Aorta (tissue), 5 donors: ENCODE measurements at places on chromosomes 2 and 18. TPM values are rescaled to one million over a fixed set of nuclear protein-coding genes. Genes with fewer than 3 reads are reported as not detected.

GRCh38 chr2:62920070-62920469 is 130.6 kb upstream of the OTX1 start:
- no peaks in the 10 kb centered on the region for H3K27me3 ChIP-seq
- no peak overlapping the region for H3K4me3 ChIP-seq
- no peak for DNase-seq
- no peaks in the 10 kb centered on the region for H3K36me3 ChIP-seq

DNA sequence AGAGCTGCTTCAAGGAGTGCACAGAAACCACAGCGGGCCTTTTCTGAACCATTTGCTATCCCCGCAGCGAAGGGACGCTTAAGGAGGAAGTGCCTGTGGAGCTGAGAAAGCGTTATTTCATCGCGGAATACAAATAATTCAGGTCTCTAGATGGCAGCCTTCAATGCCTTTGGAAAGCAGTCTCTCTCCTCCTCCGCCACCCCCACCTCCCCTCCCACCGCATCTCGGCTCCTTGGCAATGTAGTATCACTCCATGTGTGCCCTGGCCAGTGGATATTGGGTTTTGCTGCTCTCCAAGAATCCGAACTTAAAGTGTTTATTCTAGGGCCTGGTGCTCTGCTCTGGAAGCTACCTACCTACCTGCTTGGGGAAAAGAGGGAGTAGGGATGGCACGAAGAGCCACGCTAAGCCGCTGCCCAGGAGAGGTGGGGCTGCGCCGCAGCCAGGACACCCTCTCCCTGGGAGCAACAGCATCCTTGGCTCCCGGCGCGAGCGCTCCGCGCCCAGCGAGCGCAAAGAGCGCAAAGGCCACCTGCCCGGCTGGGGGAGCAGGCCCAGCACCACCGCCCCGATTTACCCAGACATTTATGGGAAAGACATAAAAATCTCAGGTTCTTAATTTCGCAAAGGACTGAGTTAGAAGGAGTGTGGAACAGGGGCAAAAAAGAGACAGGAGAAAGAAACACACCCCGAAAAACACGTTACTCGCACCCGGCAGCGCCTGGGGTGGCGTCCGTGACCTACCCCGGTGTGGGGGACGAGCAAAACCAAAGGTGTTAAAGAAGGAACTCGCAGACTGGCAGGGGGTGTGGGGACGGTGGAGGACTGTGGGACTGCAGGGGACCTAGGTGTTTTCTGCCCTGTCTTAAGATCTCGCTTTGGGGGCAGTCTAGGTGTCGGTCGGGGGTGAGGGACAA is 1.0 kb downstream of the SPHKAP start:
- H3K27ac ChIP-seq: no peak overlapping the region
- H3K4me1 ChIP-seq: no peaks in the 10 kb centered on the region
- no peaks in the 10 kb centered on the region for H3K36me3 ChIP-seq
- H3K4me3 ChIP-seq: no peak overlapping the region

DNA sequence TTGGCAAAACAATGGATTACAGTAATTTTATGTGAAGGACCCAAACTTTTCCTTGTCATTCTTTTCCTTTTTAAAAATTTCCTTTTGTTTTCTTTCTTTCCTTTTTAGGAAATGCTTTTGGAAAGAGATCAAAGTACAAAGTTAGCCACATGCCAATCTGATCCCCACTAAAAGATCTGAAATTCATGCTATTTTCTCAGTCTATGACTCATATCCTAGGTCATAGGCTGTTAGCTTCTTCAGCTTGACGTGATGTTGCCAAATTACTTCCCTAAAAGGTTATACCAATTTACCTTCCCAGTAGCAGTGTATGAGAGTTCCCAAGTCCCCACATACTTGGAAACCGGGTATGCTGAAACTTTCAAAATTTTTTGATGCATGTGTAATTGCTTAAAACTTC is 355.3 kb downstream of the INSIG2 start:
- peaks cover 2% of the 10 kb centered on the region for H3K27me3 ChIP-seq
- DNase-seq: no peak
- H3K36me3 ChIP-seq: no peaks in the 10 kb centered on the region
- H3K4me3 ChIP-seq: no peak overlapping the region

OR6B2 gene
- total RNA-seq: not detected

DNA sequence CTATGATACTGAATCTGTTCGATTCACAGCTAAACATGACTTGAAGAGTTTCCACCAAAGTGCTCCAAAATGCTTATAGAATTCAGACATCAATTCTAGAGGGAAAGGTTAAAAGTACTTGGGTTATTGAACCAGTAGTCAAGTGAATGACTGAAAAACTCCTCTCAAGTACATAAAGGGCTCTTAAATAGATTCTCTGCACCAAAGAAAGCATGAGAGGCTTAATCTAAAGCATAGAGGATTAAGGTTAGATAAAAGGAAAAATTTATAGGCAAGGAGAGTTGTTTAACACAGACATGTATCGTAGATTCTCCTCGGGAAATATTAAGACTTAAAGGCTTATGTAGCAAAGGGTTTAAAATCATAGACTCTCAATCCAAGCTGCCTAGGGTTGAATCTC is 701.4 kb downstream of the ERBB4 start:
- H3K4me1 ChIP-seq: no peaks in the 10 kb centered on the region
- no peaks in the 10 kb centered on the region for H3K36me3 ChIP-seq
- no peak for DNase-seq
- no peak overlapping the region for H3K4me3 ChIP-seq

DNA sequence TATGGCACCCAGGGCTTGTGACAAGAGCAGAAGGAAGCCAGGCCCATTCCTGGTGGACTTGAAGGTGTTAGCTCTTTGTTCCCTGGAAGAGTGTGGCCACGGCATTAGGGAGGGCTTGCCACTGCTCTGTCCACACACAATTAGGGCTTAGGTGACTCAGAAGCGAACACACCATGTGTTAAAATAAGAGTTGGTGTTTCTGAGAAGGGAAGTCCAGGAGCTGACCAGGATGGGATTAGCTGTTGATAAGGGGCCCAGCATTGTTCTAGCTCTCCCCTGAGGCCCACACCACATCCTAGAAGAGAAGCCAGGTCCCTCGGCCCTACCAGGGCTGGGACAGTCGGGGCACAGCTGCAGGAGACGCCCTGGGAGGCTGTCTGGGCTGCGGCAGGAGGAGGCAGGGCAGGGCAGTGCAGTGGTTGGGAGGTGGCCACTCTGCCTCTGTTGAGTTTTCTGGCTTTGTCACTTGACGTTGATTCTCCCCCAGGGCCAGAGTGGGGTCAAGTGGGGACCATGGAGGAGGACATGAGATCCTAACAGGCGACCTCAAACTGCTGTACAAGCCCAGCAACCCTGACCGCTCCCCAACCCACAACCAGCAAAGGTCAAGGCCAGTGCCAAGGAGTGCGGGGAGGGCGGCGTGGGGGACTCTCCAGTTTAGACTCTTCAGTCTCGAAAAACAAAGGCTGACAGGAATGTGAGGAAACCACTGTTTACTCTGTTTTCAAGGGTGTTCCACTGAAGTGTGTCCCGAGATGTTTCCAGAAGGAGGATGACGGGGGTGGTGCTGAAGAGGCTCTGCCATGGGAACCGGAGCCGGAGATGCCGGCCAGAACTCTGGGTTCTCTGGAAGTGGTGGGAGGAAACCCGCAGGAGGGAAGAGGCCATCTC is 16.8 kb downstream of the GNLY start:
- H3K4me1 ChIP-seq: no peaks in the 10 kb centered on the region
- no peak overlapping the region for H3K4me3 ChIP-seq
- DNase-seq: no peak
- no peaks in the 10 kb centered on the region for H3K36me3 ChIP-seq

DNA sequence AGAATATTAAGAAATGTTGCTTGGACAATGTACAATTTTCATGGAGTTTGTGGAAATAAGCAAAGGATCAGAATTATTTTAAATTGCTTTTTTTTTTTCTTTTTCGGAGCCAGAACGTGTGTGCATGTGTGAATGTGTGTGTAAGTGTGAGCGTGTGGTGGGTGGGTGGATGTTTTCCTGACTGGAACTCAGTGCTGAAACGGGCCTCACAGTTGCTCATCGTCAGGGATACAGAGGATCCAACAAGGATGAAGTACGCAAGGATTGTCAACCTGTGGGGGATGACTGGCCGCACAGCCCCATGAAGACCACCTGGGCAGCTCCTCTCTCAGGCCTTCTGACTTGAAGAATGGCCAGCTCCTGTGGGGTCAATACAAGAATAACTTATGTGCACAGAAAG is 17.5 kb downstream of the IL1B start:
- no peaks in the 10 kb centered on the region for H3K27me3 ChIP-seq
- H3K4me1 ChIP-seq: no peaks in the 10 kb centered on the region
- DNase-seq: no peak
- no peaks in the 10 kb centered on the region for H3K36me3 ChIP-seq
- no peak overlapping the region for H3K4me3 ChIP-seq
- H3K27ac ChIP-seq: no peak overlapping the region

DCDC2C gene
- total RNA-seq: 0.27 TPM

DNA sequence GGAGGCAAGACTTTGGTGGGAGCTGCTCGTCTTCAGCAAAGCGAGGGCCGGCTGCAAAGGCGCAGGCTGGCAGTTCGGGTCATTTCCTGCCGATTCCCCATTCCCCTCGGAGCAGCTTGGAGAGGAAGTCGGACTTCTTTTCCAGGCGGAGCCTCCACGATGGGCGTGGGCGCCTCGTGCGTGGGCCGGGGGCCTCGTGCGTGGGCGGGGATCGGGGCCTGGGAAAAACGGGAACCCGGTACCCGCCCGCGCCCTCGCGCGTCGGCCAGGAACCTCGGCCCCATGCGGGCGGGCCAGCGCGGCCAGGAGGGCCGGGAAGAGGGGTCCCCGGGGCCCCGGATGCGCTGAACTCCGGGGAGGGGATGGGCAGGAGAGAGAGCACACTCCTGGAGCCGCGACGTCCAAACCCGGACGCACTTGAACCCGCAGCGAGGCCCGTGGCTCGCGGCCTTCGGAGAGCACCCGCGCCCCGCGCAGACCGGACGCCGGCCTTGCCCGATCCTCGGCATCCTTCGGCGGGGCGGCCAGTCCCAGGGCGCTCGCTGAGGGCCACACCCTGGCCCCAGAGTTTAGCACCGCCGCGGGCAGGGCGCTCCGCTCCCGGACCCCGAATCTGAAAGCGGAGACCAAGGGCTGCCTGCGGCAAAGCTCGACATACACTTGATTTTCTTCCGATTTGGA is 368.4 kb downstream of the MTX2 start:
- H3K4me1 ChIP-seq: no peaks in the 10 kb centered on the region
- peak; percentile 92 for DNase-seq
- peak overlapping the region; percentile 80 for H3K4me3 ChIP-seq
- no peaks in the 10 kb centered on the region for H3K36me3 ChIP-seq
- no peak overlapping the region for H3K27ac ChIP-seq
- H3K27me3 ChIP-seq: no peaks in the 10 kb centered on the region

GRCh38 chr2:240890691-240891090 is 5.3 kb downstream of the MAB21L4 start:
- no peak overlapping the region for H3K4me3 ChIP-seq
- no peaks in the 10 kb centered on the region for H3K27me3 ChIP-seq
- no peak for DNase-seq
- H3K27ac ChIP-seq: no peak overlapping the region

DNA sequence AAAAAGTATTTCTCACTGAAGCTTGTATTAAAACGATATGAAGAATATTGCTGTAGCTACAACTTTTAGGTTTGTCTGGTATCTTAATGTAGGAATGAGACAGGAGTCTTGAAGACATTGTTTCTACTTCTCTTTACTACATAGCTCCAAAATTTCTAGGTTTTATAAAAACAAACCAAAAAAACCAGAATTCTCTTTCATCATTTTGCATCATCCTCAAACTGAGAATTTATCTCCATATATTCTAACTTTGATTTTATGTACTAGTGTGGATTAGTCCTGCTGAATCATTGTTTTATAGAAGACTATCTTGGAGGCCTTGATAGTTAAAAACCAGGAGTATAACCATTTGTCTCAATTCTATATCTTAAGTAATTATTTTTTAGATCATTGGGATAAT is 100.2 kb downstream of the ICA1L start:
- no peaks in the 10 kb centered on the region for H3K36me3 ChIP-seq
- no peak overlapping the region for H3K4me3 ChIP-seq

GRCh38 chr18:38353149-38353548 is 787.6 kb upstream of the CELF4 start:
- no peaks in the 10 kb centered on the region for H3K4me1 ChIP-seq
- no peak overlapping the region for H3K4me3 ChIP-seq
- H3K27me3 ChIP-seq: no peaks in the 10 kb centered on the region
- H3K27ac ChIP-seq: no peak overlapping the region
- no peak for DNase-seq
- H3K36me3 ChIP-seq: no peaks in the 10 kb centered on the region

DNA sequence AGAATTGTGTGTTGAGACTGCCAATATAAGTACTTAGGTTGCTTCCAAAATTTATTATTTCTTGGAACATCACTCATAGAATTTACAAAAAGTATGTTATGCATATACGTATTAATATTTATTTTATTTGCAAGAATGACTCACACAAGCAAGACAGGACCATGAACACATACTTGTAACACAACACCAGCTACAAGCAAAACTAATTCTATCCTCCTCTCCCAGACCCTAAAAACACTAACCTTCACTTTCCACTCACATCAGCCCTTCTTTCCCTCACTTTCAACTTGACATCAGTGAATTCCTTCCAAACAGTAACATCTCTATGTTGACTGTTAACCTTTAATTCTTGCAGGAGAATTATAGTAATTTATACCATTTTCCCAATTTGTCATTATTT is 24.3 kb downstream of the OSBPL1A start:
- no peaks in the 10 kb centered on the region for H3K27me3 ChIP-seq
- no peaks in the 10 kb centered on the region for H3K36me3 ChIP-seq
- no peak overlapping the region for H3K4me3 ChIP-seq
- no peaks in the 10 kb centered on the region for H3K4me1 ChIP-seq
- no peak overlapping the region for H3K27ac ChIP-seq

VWC2L gene
- not detected for total RNA-seq

DNA sequence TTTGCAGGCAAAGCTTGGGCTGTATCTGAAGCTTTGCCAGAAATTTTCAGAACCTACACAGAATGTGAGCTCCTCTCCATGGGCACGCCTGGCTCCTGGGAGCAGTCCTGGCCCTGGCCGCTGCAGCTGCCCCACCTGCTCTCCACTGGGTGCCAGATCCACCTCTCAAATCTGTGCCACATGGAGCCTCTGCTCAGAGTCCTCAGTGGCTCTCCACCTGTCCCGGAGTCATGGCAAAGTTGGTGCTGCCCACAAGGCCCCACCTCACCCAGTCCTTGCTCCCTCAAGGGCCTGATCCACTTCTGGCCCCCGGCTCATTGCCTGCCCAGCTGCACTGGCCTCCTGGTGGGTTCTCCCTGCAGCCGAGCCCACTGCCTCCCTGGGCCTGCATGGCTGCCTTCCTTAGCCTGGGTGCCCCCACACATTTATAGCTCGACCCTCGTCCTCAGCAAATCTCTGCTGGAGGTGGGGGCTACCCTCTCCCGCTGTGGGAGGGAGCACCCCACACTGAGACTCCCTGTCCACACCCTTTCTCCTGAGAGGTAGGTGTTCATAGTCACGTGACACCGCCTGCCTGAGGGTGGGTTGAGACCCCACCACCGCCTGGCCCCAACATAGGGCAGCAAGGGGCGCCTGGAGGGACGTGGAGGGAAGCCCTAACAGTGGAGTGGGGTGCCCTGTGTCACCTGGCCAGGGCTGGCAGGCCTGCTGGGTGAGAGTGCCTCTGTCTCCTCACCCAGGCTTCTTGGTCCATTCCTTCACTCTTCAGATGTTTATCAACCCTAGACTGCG is 224.1 kb downstream of the SH3RF3 start:
- no peaks in the 10 kb centered on the region for H3K36me3 ChIP-seq
- no peaks in the 10 kb centered on the region for H3K4me1 ChIP-seq
- no peaks in the 10 kb centered on the region for H3K27me3 ChIP-seq
- H3K27ac ChIP-seq: no peak overlapping the region
- peak; percentile 67 for DNase-seq
